Right atrium auricular region (tissue), 2 donors: ENCODE measurements at places on chromosomes 7 and 10. TPM values are rescaled to one million over a fixed set of nuclear protein-coding genes. Genes with fewer than 3 reads are reported as not detected.

DNA sequence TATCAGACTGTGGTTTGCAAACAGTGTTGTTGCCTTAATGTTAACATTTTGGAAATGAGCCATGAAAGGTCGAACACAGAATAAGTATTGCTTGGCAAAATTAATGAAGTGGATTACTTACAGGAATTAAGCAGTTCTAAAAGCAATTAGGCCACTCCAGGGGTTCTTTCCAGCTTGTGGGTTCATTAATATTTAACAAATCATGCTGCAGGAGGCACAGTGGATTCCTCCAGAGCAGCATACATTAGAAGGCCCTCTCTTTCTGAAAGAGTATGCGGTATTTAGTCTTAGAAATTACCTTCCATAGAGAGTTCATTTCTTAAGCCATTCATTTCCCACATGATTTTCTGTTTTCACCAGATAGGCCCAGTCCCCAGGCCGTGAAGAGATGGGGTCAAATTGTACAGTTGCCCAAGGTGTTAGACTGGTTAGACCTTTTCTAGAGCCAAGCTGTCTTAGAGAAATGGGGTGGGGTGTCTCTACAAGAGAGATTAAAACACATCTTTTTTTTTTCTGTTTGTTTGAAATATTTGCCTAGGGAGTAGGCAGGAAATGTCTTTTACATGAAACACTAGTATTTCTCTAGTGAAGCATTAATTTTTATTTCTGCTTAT is 40.0 kb upstream of the AGR3 start:
- no peak for DNase-seq

RADIL gene
- total RNA-seq, result 7.7 TPM

OAT gene
- total RNA-seq, result 49.8 TPM

GRCh38 chr10:13440185-13441061 is 88.4 kb downstream of the BEND7 start:
- DNase-seq, result peak; percentile 63

PODXL gene
- total RNA-seq, result 47.6 TPM

DNA sequence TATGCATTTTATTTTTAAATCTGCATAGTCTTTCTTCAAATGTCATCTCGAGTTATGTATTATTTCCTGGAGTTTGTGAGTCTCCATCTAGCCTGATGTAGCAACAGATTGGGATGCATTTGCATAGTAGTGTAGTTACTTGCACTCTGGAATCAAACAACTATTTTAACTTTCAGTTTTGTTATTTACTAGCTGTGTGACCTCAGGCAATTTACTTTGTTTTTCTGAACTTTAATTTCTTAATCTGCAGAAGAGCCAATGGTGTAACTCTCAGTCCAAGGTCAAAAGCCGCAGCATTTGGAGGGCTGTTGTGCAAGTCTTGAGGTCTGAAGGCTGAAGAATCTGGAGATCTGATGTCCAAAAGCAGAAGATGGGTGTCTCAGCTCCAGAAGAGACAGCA is 175.8 kb upstream of the SORCS1 start:
- DNase-seq, result no peak

DNA sequence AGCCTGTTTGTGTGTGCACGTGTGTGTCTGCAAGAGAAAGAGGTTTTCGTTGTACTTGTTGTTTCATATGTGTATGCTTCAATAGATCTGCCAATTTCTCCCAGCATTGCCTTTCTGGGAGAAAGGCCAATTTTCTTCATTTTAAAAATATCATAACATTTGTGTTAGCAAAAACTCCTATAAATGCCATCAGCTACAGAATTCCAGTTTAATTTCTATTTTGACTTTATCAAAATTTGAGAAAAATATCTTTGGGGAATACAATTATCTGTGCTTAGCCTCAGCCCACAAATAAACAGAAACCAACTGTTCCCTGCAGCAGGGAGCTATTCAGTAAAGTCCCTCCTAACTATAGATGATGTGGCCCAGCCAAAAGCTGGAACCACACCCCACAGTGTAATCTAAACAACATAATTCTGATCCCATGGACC is 68.3 kb upstream of the MGMT start:
- DNase-seq, result no peak

- no peak for DNase-seq
These were observed 141.3 kb downstream of the SKAP2 start for GRCh38 chr7:26723129-26723528.

- no peak for DNase-seq
These were observed 35.3 kb downstream of the COG5 start for GRCh38 chr7:107528461-107528860.

DNA sequence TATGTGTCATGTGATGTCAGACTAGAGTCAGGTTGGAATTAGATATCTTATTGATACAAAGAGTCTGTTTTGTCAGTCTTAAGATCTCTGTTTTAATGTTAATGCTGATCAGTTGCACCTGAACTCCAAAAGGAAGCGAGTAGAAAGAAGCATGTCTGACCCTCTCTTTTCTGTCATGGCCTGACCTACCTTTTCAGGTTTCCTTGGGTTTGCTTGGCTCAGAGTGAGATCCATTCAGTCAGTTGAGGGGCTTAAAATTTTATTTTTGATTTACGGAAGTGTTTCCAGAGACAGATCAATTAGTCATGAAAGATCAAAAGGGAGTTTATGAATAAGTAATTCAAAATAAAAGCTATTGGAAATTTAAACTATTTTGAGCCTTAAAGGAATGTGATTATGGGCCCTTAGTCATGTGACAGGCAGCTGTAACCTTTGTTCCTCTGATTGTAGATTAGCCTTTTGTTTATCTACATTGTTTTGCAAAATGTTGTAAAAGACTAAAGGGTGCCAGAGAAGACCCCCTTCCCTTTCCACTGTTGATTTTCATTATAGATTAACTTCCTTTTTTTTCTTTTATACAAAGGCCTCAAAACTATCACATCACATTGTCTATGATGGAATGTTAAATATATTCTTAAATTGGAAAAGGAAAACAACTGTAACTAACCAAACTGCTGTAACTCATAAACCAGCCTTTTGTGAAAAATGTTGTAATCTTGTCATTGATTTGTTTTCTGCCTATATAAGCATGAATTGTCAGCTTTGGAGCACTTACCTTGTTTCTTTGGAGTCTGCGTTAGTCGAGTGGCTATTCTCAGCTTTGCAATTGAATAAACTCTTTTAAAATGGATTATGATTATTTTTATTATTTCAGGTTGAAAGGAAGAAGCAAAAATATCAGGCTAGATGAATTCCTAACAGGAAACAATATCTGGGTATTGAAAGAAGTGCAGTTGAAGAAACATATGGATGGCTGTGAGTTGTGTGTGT is 195.5 kb upstream of the MBL2 start:
- DNase-seq, result no peak

HOXA11 gene
- total RNA-seq, result not detected

DNA sequence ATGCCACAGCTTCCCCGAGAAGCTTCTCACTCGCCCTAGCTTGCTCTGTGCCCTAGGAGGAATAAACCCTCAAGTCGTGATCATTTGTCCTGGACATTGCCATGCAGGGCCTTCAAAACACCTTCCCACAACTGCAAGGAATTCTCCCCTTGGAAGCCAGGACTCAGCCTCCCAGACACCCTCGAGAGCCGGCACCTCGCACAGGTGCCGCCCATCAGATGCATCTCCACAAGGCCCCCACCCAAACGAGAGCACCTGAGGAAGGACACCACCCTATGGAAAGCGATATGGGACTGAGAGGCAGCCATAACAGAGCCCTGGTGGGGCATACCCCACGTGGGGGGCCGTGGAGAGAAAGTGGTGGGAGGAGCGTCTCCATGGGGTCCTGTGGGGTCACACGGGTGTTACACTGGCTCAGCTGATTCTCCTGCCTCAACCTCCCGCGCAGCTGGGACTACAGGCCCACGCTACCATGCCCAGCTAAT is 77.6 kb upstream of the FOXK1 start:
- no peak for DNase-seq

SEMA3D gene
- 1.4 TPM for total RNA-seq
